ENCODE measurements at places on chromosomes 3 and 15. TPM values are rescaled to one million over a fixed set of nuclear protein-coding genes. Genes with fewer than 3 reads are reported as not detected.

DNA sequence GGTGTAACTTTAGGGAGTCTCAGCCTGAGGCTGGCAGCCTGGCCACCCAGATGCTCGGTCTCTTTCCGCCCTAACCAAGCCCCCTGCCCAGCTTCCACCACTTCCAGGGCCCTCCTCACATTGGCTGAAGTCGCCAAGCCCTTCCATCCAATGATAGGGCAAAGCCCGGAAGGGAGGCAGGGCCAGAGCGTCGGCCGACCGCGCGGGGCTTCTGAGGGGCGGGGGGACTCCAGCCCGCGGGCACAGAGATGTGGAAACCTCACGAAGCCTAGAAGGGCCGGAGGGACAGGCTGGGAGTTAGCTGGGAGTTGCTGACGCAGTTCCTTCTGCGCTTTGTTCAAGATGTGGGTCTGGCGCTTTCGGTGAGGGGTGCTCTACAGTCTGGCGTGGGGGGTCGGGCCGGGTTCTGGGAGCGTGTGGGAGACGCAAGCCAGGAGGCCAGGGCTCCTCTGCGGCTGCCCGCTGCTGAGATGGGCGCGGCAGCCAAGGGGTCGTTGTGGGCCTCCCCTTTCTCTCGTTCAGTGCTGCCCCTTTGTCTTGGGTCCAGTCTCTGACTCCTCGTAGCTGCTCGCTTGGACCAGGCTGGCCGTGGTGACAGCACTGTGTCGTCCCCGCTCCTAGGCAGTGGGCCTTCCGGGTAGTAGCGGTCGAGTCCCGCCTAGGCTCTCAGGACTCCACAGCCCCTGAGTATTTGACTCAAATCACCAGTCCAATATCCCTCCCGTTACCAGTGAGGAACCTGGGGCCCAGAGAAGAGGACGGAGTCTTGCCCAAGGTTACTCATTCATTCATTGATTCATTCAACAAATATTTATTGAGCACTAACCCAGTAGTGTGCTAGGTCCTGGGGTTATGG lies at the start of gene ZNF660:
Gene ZNF660, plus strand, starts transcription at position 319 of the 856 bp plus-strand sequence. CDS start 9,230 bp downstream, outside the sequence.
- peak; percentile 72 for DNase-seq

The ALG1L2 gene
- total RNA-seq: 1.1 TPM

DNA sequence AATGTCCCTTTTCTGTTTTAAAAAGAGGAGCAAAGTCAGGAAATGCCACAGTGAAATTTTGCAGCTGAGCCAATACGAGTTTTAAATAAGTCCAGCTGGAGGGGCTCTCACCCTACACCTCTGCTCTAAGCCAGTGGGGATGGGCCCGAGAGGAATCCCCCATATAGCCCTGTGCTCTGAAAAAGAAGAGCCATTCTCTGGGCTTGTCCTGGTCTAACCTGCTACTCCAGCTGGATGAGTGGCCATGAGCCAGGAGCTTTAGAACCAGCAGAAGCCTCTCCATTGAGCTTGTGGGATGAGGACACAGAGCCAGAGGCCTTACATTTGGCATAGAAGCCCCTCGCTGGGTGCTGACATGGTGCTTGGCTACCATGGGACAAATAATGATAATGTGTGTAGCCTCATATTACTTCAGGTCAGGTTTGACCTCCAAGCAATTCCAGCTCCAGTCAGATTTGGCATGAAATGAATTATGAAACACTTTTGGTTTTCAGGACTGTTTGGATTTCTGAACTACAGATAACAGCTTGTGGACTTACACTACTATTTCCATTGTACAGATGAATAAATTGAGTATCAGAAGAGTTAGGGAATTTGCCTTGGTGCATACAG lies 172.4 kb downstream of the CHST2 start:
- DNase-seq: no peak

GRCh38 chr3:98223907-98224672 lies 40.0 kb upstream of the OR5H6 start:
- no peak for DNase-seq

The PRR20G gene
- total RNA-seq: not detected

GRCh38 chr3:127233371-127233770 lies 40.4 kb downstream of the PRR23E start:
- no peak for DNase-seq

DNA sequence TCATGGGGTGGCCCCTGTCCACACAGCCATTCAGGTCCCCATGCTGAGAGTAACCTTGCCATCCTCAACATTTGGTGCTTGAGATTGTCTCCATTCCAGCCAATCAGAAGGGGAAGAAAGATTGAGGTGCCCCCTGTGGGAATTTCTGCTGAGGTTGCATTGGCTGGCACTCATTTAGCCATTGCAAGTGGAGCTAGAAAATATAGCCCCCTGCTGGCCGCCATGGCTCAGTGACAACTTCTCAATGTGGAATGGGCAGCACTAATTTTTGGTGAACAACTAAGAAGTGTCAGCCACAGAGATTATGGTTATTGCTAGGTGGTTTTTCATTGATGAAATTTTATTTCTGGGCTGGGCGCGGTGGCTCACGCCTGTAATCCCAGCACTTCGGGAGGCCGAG lies 22.0 kb downstream of the COL6A6 start:
- DNase-seq: no peak

The NR2E3 gene
- not detected for total RNA-seq

- no peak for DNase-seq
Measured at GRCh38 chr3:180223268-180223667, 186.5 kb upstream of the PEX5L start.

- DNase-seq: no peak
Measured at GRCh38 chr3:29605845-29606244, 325.0 kb downstream of the RBMS3 start.

The TUBGCP5 gene
- total RNA-seq: 23.5 TPM

- no peak for DNase-seq
Measured at GRCh38 chr3:104316118-104316517, 1050.6 kb upstream of the ALCAM start.

DNA sequence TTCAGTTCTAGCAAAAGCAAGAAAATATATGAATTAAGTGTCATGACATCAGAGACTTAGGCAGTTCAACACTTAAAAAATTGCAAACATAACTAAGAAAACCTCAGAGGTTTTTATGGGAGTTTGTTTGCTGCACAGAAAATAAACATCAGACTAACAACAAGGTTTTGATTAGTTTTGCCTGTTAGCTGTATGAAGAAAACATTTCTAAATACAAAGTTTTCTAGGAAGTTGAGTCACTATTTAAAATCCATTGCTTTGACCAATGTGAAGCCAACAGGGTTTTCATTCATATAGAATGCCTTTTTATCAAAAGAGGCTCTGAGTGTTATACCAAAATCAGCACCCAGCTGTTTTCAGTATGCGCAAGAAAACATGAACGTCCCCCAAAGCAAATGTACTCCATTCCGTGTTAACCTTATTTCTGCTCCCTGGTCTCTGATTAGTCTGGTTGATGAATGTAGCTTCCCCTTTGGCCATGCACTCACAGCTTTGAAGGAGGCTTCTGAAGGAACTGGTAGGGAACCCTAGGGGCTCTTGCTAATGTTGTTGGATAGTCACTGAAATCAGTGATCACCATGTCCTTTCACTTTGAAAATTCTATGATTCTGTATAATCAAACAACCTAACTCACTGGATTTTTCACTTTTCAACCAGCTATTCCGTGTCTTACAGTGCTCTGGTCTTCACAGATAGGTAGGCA lies 89.6 kb upstream of the TSEN2 start:
- no peak for DNase-seq

The IL12A gene
- 0.53 TPM for total RNA-seq

- no peak for DNase-seq
Measured at GRCh38 chr3:150912501-150912900, 7.3 kb upstream of the MINDY4B start.

GRCh38 chr3:105427332-105427731 lies 60.6 kb downstream of the ALCAM start:
- DNase-seq: no peak
